ENCODE measurements at places on chromosomes 1 and 21.

GRCh38 chr1:37994886-37995566, 5.2 kb upstream of the SF3A3 start:
- no peaks in the 10 kb centered on the region for H3K27me3 ChIP-seq
- peaks cover 7% of the 10 kb centered on the region for H3K4me1 ChIP-seq
- H3K4me3 ChIP-seq, result no peak overlapping the region
- no peaks in the 10 kb centered on the region for H3K36me3 ChIP-seq
- DNase-seq, result no peak

- H3K36me3 ChIP-seq, result no peaks in the 10 kb centered on the region
- DNase-seq, result no peak
- no peak overlapping the region for H3K4me3 ChIP-seq
Observed at GRCh38 chr1:6111571-6111970, 65.9 kb downstream of the KCNAB2 start.

DNA sequence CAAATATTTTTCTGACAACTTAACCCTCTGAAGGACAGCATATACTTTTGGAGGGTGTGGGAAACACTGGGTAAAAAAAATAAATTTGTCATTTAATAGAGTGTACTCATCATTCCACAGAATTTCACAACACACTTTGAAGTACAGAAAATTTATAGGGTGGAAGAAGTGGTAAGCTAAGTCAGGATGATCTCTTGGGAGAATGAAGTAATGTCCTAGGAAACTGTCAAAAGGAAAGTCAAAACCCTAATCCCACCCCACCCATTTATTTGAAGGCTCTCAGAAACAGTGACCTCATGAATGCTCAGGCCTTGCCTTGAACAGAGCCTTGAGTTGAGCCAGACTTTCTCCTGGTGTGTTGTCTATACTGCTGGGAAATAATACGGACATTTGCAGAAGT, 7.3 kb upstream of the UAP1 start:
- H3K27me3 ChIP-seq, result no peaks in the 10 kb centered on the region
- no peak for DNase-seq
- no peaks in the 10 kb centered on the region for H3K36me3 ChIP-seq
- H3K4me1 ChIP-seq, result peaks cover 10% of the 10 kb centered on the region

GRCh38 chr1:12409681-12410080, 179.9 kb downstream of the VPS13D start:
- peaks cover 4% of the 10 kb centered on the region for H3K36me3 ChIP-seq
- no peak overlapping the region for H3K27ac ChIP-seq
- no peak for DNase-seq
- peaks cover 22% of the 10 kb centered on the region for H3K4me1 ChIP-seq
- no peak overlapping the region for H3K4me3 ChIP-seq

DNA sequence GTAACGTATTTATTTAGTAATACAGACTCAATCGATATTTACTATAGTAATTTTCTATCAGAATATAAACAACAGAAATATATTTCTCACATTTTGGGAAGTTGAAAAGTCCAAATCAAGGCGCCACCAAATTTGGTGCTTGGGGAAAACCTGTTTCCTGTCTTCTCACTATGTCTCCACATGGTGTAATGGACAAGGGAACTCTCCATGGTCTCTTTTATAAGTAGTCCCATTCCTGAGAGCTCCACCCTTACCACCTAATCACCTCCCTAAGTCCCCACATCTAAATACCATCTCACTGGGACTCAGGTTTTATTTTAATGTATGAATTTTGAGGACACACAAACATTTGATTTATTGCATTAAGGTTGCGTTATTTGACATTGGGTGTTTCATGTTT, 848.0 kb downstream of the LTN1 start:
- H3K4me3 ChIP-seq, result no peak overlapping the region
- H3K27ac ChIP-seq, result no peak overlapping the region
- H3K4me1 ChIP-seq, result no peaks in the 10 kb centered on the region
- no peaks in the 10 kb centered on the region for H3K36me3 ChIP-seq

- no peak overlapping the region for H3K27ac ChIP-seq
- no peak overlapping the region for H3K4me3 ChIP-seq
- no peaks in the 10 kb centered on the region for H3K27me3 ChIP-seq
- DNase-seq, result no peak
Observed at GRCh38 chr1:175127565-175127964, 59.9 kb downstream of the TNN start.

DNA sequence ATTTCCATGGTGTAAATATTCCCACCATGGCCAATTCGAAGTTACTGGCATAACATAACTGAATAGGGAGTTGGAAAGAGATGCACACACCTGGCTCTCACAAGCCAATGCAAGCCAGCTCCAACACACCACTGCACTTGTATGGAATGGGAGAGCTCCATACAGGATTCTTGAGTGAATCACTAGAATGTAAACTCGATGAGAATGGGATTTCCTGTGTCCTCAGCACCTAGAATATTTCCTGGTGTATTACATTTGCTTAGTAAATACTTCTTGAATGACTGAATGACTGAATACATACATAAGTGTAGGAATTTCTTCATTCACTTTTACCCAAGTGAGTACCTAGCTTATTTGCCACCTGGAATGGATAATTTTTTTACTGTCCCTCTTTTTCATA, 16.2 kb upstream of the PPIE start:
- H3K27ac ChIP-seq, result no peak overlapping the region
- no peak for DNase-seq
- no peaks in the 10 kb centered on the region for H3K4me1 ChIP-seq
- no peaks in the 10 kb centered on the region for H3K36me3 ChIP-seq
- H3K4me3 ChIP-seq, result no peak overlapping the region

DNA sequence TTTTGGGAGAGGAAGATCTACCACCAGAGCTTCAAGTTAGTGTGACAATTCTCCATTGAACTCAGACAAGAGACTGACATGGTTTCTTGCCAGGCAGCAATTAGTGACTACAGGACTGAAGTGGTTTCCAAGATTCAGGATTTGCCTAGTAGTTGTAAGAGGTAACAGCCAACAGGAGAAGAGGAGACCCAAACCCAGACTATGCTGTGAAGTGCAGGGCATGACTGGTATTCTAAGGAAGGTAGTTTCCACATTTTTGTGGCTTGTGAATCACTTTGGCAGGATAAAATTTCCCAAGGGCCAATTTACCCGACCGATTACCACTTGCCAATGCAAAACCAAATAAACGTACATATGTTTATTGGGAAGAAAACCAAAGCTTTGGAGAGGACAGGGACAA, 14.7 kb upstream of the RAP1A start:
- H3K27ac ChIP-seq, result no peak overlapping the region
- no peak for DNase-seq
- no peaks in the 10 kb centered on the region for H3K4me1 ChIP-seq
- no peaks in the 10 kb centered on the region for H3K27me3 ChIP-seq
- H3K4me3 ChIP-seq, result no peak overlapping the region
- H3K36me3 ChIP-seq, result no peaks in the 10 kb centered on the region

GRCh38 chr1:59298710-59299346, 1.9 kb downstream of the FGGY start:
- H3K36me3 ChIP-seq, result no peaks in the 10 kb centered on the region
- H3K27me3 ChIP-seq, result no peaks in the 10 kb centered on the region
- H3K4me1 ChIP-seq, result no peaks in the 10 kb centered on the region
- DNase-seq, result no peak
- no peak overlapping the region for H3K4me3 ChIP-seq
- H3K27ac ChIP-seq, result peak overlapping the region; percentile 96

DNA sequence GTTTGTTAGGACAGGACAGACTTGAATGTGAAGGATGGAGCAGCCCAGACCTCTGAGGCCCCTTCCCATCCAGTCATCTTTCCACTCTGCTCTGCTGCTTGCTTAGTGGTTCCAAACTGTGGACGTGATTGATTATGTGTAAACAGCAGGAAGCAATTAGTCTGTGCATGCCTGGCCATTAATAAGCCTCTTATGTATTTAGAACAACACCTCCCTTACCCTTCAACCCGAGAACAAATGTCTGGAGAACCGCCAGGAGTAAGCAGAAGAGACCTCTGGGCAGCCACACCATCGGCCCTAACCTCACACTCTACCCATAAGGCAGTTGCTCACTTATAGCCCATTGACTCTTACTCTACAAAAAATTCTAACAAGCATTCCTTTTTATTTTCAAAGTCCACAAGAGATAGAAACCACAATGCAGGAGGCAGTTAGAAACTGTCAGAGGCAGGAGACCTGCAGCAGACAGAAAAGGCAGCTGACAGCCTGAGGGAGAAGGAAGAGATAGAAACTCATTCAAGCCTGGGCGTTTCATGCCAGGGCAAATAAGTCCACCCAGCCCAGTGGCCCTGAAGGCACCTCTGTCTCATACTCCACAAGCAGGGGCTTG, 5.8 kb upstream of the EPHA8 start:
- no peaks in the 10 kb centered on the region for H3K36me3 ChIP-seq
- no peak for DNase-seq
- no peaks in the 10 kb centered on the region for H3K4me1 ChIP-seq
- H3K27ac ChIP-seq, result no peak overlapping the region

GRCh38 chr1:47340227-47340626, 6.6 kb downstream of the CMPK1 start:
- H3K36me3 ChIP-seq, result no peaks in the 10 kb centered on the region
- no peak overlapping the region for H3K27ac ChIP-seq
- H3K27me3 ChIP-seq, result no peaks in the 10 kb centered on the region
- H3K4me1 ChIP-seq, result peaks cover 11% of the 10 kb centered on the region
- no peak overlapping the region for H3K4me3 ChIP-seq
- no peak for DNase-seq

GRCh38 chr1:2290171-2290578, 62.1 kb downstream of the SKI start:
- peak overlapping the region; percentile 64 for H3K27ac ChIP-seq
- no peak overlapping the region for H3K4me3 ChIP-seq
- H3K27me3 ChIP-seq, result no peaks in the 10 kb centered on the region
- peaks cover 1% of the 10 kb centered on the region for H3K36me3 ChIP-seq
- peaks cover 49% of the 10 kb centered on the region for H3K4me1 ChIP-seq
- DNase-seq, result no peak

GRCh38 chr1:199312626-199313025, 673.8 kb downstream of the PTPRC start:
- no peaks in the 10 kb centered on the region for H3K27me3 ChIP-seq
- no peak for DNase-seq
- H3K4me3 ChIP-seq, result no peak overlapping the region
- H3K27ac ChIP-seq, result no peak overlapping the region

- no peaks in the 10 kb centered on the region for H3K36me3 ChIP-seq
- H3K4me3 ChIP-seq, result no peak overlapping the region
- DNase-seq, result no peak
- no peaks in the 10 kb centered on the region for H3K27me3 ChIP-seq
Observed at GRCh38 chr1:70117046-70117445, 88.3 kb downstream of the LRRC40 start.

DNA sequence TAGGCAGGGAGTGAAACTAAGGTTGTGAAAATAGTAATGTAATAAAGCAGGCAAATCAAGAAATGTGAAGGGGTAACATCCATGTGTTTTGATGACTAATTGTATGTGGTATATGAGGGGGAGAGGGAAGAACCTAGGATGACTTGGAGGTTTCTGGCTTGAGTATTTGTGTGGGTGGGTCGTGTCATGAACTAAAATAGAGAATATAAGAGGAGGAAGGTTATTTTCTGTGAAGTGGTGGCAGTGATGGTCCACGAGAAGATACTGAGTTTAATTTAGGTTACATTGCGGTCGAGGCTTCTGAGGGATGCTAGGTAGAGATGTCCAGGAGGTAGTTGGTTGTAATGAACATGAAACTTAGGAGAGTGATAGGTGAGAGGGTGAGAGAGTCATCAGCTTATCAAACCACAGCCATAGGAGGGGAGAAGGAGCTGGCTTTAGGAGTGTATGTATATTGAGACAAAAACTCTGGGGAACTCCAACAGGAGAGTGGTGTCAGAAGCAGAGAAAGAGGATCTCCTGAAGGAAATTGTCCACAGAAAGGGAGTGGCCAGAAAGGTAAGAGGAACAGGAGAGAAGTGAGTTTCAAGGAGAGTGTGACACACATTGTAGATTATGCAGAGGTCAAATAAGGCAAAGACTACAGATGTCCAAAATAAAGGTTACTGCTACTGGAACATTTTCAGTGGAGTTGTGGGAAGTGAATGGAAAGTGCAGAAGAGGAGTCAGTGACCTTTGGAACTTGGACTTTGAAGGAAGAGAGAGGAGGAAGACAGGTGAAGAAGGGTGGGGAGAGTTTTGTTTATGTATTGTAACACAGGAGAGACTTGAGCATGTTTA, 89.0 kb upstream of the MACF1 start:
- no peak for DNase-seq
- peak overlapping the region; percentile 7 for H3K27ac ChIP-seq

DNA sequence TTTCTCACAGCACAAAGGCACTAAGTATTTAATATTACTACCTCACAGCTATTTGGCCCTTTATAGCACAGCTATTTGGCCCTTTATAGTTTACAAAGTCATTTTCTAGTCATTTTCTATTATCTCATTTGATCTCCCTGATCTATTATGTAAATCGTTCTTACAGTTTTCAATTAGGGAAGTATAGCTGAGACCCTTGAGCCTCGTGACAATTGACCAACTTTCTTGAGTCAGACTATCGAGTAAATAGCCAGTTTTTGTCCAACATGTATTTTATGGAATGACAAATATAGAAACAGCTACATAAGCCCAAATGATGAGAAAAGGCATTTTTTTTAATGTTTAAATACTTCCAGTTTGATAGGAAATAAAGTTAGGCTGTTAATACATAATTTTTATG, 7.0 kb upstream of the ANGPTL1 start:
- H3K36me3 ChIP-seq, result peaks cover 4% of the 10 kb centered on the region
- no peaks in the 10 kb centered on the region for H3K27me3 ChIP-seq
- H3K27ac ChIP-seq, result no peak overlapping the region

GRCh38 chr1:230427981-230428380, 1.8 kb upstream of the PGBD5 start:
- no peak for DNase-seq
- H3K27me3 ChIP-seq, result no peaks in the 10 kb centered on the region
- no peak overlapping the region for H3K4me3 ChIP-seq
- H3K27ac ChIP-seq, result no peak overlapping the region
- H3K4me1 ChIP-seq, result peaks cover 7% of the 10 kb centered on the region

- no peak for DNase-seq
- no peaks in the 10 kb centered on the region for H3K36me3 ChIP-seq
- no peaks in the 10 kb centered on the region for H3K4me1 ChIP-seq
- H3K27me3 ChIP-seq, result peaks cover 3% of the 10 kb centered on the region
- no peak overlapping the region for H3K4me3 ChIP-seq
Observed at GRCh38 chr1:241444836-241445235, 74.7 kb downstream of the FH start.

- no peaks in the 10 kb centered on the region for H3K27me3 ChIP-seq
- no peak overlapping the region for H3K4me3 ChIP-seq
- H3K36me3 ChIP-seq, result no peaks in the 10 kb centered on the region
- no peak overlapping the region for H3K27ac ChIP-seq
- H3K4me1 ChIP-seq, result no peaks in the 10 kb centered on the region
Observed at GRCh38 chr1:54557671-54558355, 9.8 kb downstream of the ACOT11 start.

Measured in liver (tissue), 10 donors.